Foreskin melanocyte (primary cell): ENCODE measurements at places on chromosomes 11 and 22.

GRCh38 chr22:17990147-17990546 is 34.2 kb downstream of the MICAL3 start:
- DNase-seq = no peak

GRCh38 chr11:64044730-64045393 is 9.1 kb downstream of the FLRT1 start:
- no peak for DNase-seq

DNA sequence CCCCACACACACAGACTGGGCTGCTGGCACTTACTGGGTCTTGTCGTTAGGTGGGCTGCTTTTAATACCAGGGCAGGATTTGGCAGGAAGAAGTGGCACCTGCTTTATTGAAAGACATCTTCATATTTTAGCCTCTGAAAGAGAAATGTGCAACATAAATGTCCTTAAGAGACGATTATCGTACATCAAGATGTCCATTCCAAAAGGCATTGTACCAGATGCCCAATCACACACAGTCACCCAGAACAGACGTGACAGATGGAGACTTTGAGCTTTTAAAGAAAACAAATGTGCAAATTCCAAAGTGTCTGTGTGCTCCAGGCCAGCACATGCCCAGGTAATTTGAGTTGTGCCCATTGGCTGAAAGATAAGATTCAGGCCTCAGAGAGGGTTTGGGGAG is 155.7 kb downstream of the RRAS2 start:
- no peak for DNase-seq

- no peak for DNase-seq
Measured at GRCh38 chr11:2666828-2667570, 32.8 kb downstream of the KCNQ1OT1 start.

- no peak for DNase-seq
Measured at GRCh38 chr11:45209891-45210699, 63.7 kb downstream of the PRDM11 start.

DNA sequence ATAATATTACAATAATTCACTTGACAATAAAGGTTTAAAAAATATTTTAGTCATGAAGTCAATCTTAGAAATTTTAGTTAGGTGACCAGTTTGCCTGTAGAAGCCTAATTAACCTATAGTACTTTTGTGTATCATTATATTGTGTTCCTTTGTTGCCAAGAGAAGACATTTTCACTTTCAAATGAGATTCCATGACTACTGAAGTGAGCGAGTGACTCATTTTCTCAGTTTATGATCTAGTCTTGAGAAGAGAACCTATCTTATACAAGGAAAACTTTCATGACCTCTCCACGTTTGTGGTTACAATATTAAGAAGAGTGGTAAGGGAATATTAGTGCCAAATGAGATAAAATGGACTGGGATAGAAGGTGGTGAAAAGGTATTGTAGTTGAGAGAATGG is 423.9 kb upstream of the CHORDC1 start:
- DNase-seq = no peak

DNA sequence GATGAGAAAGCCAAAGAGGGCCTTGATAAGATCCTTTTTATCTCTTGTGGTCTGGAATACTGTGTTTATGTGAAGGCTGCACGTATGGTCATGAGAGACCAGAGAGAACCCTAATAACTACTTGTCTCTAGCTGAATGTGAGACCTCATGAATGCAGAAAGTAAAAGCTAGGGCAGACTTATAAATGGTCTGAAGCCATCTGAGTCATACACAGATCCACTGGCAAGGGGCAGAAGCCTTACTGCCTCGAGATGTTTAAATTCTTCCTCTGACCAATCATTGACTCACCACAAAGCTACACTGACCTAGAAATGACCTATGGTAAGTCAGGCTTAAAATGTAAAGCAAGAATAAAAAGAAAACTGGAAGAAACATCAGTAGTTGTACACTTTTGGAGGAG is 22.7 kb upstream of the OR4B1 start:
- no peak for DNase-seq

- DNase-seq = no peak
Measured at GRCh38 chr11:112882494-112883381, 78.5 kb upstream of the NCAM1 start.

DNA sequence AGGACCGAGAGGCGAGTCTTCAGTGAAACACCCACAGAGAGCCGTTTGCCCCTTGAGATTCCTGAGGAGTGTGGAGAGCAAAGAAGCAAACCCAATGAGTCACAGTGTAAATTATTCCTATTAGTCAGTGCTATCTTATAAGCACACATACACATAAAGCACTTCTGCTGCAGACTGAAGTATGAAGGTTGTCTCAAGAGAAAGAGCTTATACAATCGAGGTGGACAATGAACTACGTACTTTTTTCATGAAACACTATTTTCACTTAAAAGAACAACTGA is 37.3 kb downstream of the GALNT18 start:
- no peak for DNase-seq

DNA sequence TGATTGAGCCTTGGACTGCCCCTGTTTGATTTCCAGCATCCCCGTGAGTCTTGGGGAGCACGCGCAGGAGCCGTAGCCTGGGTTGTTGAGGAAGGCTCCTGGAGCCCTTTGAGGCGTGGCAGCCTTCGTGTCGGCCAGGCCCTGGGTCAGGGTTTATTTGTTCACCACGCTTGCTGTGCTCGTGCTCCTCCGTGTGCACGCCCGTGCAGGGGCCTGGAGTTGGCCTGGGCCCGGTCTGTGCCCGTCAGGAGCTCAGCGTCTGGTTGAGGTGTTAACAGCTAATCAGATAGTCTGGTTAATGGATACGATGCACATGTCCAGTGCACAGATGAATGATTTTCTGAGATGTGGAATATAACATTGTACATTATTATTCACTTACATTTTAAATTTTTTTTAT is 8.0 kb downstream of the IGHMBP2 start:
- no peak for DNase-seq

- DNase-seq = no peak
Measured at GRCh38 chr22:44363013-44363979, 50.5 kb upstream of the SHISAL1 start.
